ENCODE measurements at places on chromosomes 1 and 21.
A peak's percentile ranks its signal among the peaks of the same experiment; 100 is the strongest.

DNA sequence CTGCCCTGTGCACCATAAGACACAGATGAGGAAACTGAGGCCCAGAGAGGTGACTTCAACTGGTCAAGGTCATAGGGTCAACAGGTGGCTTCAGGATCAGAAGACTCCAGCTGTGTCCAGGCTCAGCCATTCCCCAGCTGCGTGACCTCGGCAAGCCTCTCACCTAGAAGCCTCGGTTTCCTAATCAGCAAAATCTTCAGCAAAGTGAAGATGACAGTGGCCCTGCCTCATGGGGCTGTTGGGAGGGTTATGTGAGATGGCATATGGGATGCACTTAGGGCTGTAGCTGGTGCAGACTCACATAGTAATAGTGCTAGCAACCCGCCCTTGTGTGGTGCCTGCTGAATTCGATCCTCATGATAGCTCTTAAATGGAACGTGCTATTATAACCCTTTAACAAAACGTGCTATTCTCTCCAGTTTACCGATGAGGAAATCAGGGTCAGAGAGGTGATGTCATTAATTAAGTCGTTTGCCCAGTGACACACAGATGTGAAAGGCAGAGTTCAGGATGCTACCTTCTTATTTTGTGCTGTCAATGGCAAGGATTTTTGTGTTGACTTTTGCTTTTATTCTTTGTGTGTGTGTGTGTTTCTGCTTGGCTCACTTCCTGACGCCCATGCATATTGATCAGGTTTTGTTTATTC lies 472.9 kb downstream of the MATN1 start:
- DNase-seq = no peak

DNA sequence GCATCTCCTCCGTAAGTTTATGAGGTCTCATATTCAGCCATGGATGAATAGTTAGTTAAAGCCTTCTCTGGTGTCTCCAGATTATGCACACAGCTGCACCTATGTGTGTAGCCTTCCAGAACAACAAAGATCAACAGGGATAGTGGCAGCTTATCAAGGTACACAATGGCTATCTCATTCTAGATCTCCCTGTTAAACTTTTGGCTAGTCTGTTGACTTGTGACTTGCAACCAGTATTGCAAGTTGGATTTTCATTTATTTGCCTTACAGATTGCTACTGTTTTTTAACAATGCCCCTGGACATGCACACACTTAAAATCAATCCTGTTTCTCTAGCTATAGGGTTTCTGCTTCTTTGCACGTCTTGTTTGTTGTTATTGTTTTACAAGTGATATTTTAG lies 363.2 kb downstream of the OMA1 start:
- no peak for DNase-seq

DNA sequence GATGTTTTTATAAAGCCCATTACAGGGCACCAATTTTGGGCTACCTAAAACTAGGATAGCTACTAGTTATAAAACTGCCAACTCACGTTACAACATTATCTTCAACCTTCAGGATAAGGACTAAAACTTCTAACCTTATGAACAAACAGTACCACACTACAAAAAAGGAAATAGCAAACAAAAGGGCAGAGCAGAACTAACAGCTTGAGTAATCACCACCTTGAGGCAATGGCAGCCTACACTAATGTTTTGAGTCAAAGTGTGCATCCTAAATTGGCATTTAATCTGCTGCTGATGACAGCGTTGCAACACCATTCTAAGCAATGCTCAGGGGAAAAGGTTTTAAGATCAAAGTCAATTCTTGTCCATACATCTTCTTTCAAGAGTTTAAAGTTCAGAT lies 27.2 kb downstream of the PTP4A2 start:
- DNase-seq = no peak

DNA sequence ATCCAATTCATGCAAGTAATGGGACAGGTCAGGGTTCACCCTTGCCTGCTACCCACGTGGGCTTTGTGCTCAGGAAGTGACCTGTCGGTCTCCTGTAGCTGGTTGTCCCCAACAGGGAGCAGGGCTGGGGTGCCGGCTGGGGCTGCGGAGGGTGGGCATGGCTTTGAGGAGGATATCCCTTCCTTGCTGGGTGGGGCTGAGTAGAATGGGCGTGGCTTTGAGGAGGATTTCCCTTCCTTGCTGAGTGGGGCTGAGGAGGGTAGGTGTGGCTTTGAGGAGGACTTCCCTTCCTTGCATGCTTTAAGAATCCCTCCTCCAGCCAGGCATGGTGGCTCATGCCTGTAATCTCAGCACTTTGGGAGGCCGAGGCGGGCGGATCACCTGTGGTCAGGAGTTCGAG lies 151.3 kb downstream of the CLIC6 start:
- no peak for DNase-seq

GRCh38 chr1:204384636-204385352 lies 25.1 kb upstream of the PLEKHA6 start:
- DNase-seq = peak; percentile 50

DNA sequence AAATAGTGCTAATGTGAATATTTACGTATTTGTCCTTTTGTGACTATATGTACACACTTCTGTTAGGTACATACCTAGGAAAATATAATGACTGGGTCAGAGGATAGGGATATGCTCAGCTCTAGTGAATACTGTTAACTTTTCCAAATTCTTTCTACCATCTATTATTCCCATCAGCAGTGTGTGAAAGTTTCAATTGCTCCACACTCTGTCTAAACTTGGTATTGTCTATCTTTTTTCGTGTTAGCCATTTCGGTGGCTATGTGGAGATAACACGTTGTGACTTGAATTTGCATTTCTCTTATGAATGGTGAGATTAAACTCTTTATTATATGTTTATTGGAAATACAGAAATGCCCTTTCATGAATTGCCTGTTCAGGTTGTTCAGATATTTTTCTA lies 22.7 kb upstream of the LELP1 start:
- no peak for DNase-seq

- peak; percentile 44 for DNase-seq
These were observed 173.6 kb downstream of the COP1 start for GRCh38 chr1:176033474-176033873.

GRCh38 chr1:15476927-15477326 lies 1.0 kb downstream of the CELA2B start:
- DNase-seq = no peak

- DNase-seq = no peak
These were observed 131.5 kb downstream of the DHRS3 start for GRCh38 chr1:12486401-12487005.

GRCh38 chr1:40880813-40881549 lies 18.8 kb upstream of the CITED4 start:
- DNase-seq = no peak

GRCh38 chr1:77987919-77988318 lies 9.0 kb upstream of the FUBP1 start:
- no peak for DNase-seq

DNA sequence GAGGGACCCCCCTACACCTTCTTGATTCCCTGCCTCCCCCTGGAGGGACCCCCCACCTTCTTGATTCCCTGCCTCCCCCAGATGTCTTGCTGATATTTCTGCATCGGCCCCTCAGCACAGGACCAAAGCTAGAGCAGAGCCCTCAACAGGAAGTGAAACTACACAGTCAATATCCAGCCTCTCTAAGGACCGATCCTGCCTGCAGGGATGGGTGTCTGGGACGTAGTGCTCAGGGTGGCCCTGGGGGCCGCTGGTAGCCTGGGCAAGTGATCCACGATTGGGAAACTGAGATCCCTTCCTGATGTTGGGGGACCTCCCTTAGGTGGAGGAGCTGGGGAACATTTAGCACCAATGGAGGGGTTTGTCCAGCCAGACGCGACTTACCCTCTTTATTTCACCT lies 3.9 kb upstream of the LEFTY2 start:
- no peak for DNase-seq

- DNase-seq = no peak
These were observed 33.4 kb downstream of the KRTAP10-1 start for GRCh38 chr21:44506279-44507255.

DNA sequence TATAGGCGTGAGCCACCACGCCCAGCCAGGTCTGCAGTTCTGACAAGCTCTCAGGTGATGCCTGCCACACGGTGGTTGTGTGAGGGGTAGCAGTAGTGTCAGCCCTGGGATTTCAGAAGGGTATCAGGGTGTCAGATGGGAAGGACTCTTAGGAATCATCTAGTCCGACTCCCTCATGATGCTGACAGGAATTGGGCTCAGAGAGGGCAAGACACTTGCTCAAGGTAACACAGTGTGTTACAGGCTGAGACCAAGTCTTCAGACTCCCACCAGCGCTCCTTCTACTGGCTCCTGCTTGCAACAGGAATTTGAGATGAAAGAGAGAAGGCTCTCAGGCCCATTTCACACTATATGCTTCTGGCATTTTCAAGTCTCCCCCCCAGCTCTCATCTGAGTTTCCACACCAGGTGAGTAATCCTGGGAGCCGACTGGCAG lies 6.9 kb downstream of the HTR1D start:
- no peak for DNase-seq
